ENCODE measurements at places on chromosomes 3 and 15. TPM values are rescaled to one million over a fixed set of nuclear protein-coding genes. Genes with fewer than 3 reads are reported as not detected.

SLC51A gene
- polyA plus RNA-seq: 7.8 TPM

ACP3 gene
- polyA plus RNA-seq: 0.81 TPM

SLC35A5 gene
- 24.4 TPM for polyA plus RNA-seq

CLRN1 gene
- 0.19 TPM for polyA plus RNA-seq

SLCO3A1 gene
- polyA plus RNA-seq: 5.1 TPM

NME9 gene
- polyA plus RNA-seq: 0.86 TPM

DNA sequence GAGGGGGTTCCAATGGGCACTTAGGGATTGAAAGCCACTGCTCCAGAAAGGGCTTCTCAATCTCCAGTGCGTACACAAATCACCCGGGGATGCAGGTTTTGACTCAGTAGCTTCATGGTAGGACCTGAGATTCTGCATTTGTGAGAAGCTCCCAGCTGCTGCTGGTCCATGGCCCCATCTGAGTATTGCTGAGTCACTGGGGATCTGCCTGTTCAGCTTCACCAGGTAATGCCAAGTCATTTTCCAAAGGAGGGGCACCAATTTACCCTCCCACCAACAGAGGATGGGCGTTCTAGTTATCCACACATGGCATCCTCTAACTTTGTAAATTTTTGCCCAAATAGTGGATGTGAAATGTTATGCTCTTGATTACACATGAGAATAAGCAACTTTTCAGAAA, 12.9 kb upstream of the CEMIP start:
- DNase-seq: no peak

- no peak for DNase-seq
These were observed 164.3 kb upstream of the SETMAR start for GRCh38 chr3:4138786-4139431.

GRCh38 chr3:71119171-71119570, 464.4 kb downstream of the FOXP1 start:
- DNase-seq: no peak

- DNase-seq: no peak
These were observed 81.1 kb downstream of the CHSY1 start for GRCh38 chr15:101170568-101171350.

DNA sequence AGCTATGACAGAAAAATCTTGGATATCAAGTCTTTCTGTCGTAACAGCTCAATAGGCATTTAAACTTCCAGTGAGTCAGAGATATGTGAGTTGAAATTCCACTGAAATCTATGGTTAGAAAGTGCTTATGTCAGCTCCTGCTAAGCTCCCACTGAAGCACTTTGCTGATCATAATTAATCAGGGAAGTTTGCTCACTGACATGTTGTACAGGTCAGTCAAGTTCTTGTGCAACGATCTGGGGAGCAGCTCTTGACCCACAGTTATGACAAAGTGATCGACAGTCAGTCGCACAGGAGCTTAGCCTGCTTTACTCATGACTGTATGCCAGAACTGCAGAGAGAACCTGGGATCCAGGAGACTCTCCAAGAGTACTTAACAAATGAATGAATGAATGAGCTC, 453.5 kb downstream of the SOX2 start:
- no peak for DNase-seq

DNA sequence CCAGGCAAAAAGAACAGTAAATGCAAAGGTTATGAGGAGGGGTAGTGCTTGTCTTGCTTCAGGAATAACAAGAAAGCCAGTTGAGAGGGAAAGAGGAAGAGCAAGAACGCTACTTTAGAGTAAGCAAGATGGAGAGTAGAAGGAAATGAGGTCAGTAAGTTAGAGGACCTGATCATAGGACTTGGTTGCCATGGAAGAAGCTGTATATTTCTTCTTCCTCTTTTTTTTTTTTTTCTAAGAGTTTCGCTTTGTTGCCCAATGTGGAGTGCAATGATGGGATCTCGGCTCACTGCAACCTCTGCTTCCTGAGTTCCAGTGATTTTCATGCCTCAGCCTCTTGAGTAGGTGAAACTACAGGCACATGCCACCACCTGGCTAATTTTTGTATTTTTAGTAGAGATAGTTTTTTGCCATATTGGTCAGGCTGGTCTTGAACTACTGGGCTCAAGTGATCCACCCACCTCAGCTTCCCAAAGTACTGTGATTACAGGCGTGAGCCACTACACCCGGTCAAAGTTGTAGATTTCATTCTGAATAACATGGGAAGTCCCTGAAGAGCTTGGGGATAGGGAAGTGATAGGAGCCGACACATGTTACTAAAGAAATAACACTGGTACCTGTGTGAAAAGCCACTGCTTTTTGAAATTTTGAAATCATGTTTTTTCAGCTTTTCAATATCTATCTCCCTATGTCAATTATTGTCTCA, 527.9 kb upstream of the NAALADL2 start:
- no peak for DNase-seq

- no peak for DNase-seq
These were observed 70.4 kb downstream of the CBLB start for GRCh38 chr3:105798381-105798934.

DNA sequence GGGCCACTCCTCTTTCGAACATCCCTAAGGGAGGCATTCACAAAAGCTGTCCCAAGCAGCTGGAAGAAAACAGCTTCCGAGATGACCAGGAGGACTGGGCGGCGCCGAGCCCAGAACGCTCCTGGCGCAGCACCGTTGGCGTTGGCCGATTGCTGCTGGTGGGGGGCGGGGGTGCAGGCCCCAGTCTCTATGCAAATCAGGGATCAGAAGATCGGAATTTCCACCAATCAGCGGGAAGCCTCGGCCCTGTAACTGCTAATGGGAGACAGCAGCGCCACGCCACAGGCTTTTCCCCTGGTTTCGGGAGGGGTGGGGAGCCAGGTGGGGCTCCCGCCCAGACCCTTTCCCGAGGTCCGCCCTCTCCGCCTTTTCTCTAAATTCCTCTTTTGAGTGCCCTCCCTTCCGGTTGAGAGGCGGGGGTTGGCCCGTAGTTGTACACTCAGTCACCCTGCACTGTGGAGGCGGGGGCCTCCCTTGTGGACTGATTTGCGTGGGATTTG, 27.0 kb downstream of the HMCES start:
- peak; percentile 89 for DNase-seq

GRCh38 chr3:112847692-112848091, 1.0 kb upstream of the CD200R1L start:
- DNase-seq: no peak

All from hindlimb muscle (tissue), 1 donor.